ENCODE measurements at places on chromosomes 6 and 20. TPM values are rescaled to one million over a fixed set of nuclear protein-coding genes. Genes with fewer than 3 reads are reported as not detected.
A peak's percentile ranks its signal among the peaks of the same experiment; 100 is the strongest.

GRCh38 chr6:89353702-89354392 lies 1.3 kb upstream of the UBE2J1 start:
- no peak overlapping the region for H3K27ac ChIP-seq
- H3K4me3 ChIP-seq = peak overlapping the region; percentile 77
- no peaks in the 10 kb centered on the region for H3K4me1 ChIP-seq
- no peaks in the 10 kb centered on the region for H3K27me3 ChIP-seq
- H3K36me3 ChIP-seq = peaks cover 4% of the 10 kb centered on the region

DNA sequence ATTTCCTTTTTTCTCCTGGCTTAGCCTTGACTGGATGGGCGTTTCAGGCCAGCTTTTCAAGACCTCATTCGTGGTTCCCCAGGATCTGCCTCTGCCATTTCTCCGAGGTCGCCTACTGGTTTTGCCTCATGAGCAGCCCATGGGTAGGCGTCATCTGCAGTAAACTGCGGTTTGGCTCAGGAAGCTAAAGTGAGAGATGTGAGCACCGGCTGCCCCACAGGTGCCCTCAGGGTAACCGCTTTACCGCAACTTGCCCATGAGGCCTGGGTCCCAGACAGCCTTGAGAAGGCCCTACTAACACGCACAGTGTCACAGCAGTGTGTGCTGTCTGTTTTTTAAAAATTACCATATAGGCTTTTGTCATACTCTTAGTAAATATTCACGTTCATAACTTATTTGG lies 53.4 kb upstream of the TBXT start:
- H3K4me1 ChIP-seq = no peaks in the 10 kb centered on the region
- H3K27ac ChIP-seq = no peak overlapping the region
- H3K36me3 ChIP-seq = no peaks in the 10 kb centered on the region
- no peak for DNase-seq
- no peak overlapping the region for H3K4me3 ChIP-seq

DNA sequence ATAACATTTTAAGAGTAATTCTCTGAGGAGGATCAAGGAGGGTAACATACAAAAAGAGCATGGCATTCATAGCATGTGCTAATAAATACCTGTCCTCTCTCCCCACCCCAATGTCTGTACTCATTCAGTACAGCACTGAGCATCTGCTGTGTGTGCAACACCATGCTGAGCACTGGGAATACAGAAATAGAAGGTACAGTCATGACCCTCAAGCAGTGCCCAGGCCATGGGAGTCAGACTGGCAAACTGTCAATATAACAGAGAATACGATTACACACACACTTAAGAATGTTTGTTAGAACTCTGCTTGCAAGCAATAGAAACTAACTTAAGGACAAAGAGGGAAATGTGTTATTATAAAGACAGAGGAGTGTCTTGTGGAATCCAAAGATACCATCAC lies 24.7 kb upstream of the ZFAND3 start:
- no peak for DNase-seq
- H3K27me3 ChIP-seq = peaks cover 2% of the 10 kb centered on the region
- H3K4me1 ChIP-seq = no peaks in the 10 kb centered on the region
- no peak overlapping the region for H3K27ac ChIP-seq
- no peaks in the 10 kb centered on the region for H3K36me3 ChIP-seq

DNA sequence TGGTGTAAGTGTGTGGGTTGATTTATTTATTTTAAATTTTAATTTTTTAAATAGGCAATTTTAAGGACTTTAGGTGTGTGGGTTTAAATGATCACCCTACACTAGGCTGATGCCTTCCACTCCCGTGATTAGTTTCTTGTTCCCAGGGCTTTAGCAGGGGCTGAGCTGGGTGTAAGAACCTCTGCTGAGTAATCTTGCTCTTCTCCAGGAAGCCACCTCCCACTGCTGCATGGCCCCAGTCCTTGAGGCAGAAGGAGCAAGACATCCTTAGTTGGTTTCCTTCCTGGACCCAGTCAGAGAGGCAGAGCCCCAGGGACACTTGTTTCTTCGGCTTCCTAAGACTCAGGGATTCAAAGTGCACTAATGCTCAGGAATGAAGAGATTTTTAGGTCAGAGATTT lies 19.8 kb upstream of the CDC5L start:
- H3K36me3 ChIP-seq = no peaks in the 10 kb centered on the region
- no peak for DNase-seq
- no peaks in the 10 kb centered on the region for H3K27me3 ChIP-seq

DNA sequence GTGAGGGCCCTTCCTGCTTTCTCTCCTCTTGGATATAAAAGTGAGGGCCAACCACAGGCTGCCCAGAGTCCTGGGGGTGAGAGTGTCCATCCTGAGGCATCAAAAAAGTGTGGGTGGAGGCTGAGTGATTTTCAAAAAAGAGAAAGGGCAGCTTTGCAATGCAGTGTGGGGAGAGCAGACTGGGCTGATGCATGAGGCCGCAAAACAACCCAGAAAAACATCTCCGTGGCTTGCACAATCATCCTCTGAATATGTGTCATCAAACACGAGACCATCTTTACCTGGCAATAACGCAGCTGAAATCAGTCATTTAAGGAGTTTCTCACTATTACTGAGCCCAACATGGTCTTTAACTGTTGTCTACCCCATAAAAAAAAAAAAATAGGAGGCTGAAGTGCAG lies 191.2 kb upstream of the SOX4 start:
- no peak for DNase-seq
- no peaks in the 10 kb centered on the region for H3K36me3 ChIP-seq
- no peak overlapping the region for H3K27ac ChIP-seq
- no peak overlapping the region for H3K4me3 ChIP-seq

GRCh38 chr20:19932170-19932667 lies 84.9 kb upstream of the NAA20 start:
- H3K27ac ChIP-seq = no peak overlapping the region
- no peak overlapping the region for H3K4me3 ChIP-seq
- no peaks in the 10 kb centered on the region for H3K4me1 ChIP-seq
- no peaks in the 10 kb centered on the region for H3K27me3 ChIP-seq
- no peak for DNase-seq

DNA sequence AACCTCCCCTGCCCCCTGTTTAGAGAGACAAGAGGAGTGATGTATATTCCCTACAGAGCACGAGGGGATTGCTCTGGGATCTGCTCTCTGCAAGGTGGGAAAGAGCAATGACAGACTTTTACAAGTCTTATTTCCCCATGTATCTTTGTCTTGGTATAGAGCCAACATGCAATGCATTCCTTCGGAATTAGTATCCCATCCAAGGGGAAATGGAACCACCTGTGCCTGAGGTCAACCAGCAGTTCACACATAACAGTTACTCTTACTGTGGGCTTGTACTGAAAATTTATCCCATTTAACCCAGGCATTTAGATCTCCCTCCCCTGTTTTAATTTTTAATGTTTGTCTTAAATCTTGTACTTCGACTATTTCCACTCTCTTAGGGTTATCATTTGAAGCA lies 250.4 kb downstream of the C6orf118 start:
- no peaks in the 10 kb centered on the region for H3K4me1 ChIP-seq
- H3K27me3 ChIP-seq = no peaks in the 10 kb centered on the region
- no peak overlapping the region for H3K4me3 ChIP-seq
- H3K27ac ChIP-seq = no peak overlapping the region
- peaks cover 2% of the 10 kb centered on the region for H3K36me3 ChIP-seq

DNA sequence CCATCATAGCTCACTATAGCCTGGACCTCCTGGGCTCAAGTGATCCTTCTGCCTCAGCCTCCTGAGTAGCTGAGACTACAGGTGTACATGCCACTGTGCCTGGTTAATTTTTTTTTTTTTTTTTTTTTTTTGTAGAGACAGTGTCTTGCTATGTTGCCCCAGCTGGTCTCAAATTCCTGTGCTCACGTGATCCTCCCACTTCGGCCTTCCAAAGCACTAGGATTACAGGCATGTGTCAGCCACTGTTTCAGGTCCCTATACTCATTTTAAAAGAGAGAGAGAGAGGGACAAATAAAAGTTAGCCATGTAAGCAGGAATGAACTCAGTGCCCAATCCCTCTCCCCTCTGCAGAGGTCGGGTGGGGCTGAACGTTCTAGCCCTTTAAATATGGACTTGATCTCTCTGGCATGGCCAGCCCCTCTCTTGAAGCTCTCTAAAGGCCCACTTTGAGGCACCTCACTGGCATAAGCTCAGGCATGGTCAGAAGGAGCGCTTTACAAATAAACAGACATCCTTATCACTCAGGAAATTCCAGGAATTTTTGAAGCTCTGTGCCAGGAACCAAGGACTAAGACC lies 9.0 kb upstream of the SERPINB1 start:
- H3K4me3 ChIP-seq = no peak overlapping the region
- H3K27ac ChIP-seq = no peak overlapping the region
- no peaks in the 10 kb centered on the region for H3K36me3 ChIP-seq
- H3K4me1 ChIP-seq = peaks cover 27% of the 10 kb centered on the region
- DNase-seq = no peak
- H3K27me3 ChIP-seq = no peaks in the 10 kb centered on the region

- 0 out of 2 replicates have a peak, but pooled peaks cover 2% of the 10 kb centered on the region for H3K36me3 ChIP-seq
- H3K4me1 ChIP-seq = no peaks in the 10 kb centered on the region
- no peak overlapping the region for H3K27ac ChIP-seq
- H3K27me3 ChIP-seq = peaks cover 4% of the 10 kb centered on the region
- H3K4me3 ChIP-seq = peak overlapping the region; percentile 83
- no peak for DNase-seq
These were observed 8.5 kb upstream of the SLC12A5 start for GRCh38 chr20:46020555-46020954.

DNA sequence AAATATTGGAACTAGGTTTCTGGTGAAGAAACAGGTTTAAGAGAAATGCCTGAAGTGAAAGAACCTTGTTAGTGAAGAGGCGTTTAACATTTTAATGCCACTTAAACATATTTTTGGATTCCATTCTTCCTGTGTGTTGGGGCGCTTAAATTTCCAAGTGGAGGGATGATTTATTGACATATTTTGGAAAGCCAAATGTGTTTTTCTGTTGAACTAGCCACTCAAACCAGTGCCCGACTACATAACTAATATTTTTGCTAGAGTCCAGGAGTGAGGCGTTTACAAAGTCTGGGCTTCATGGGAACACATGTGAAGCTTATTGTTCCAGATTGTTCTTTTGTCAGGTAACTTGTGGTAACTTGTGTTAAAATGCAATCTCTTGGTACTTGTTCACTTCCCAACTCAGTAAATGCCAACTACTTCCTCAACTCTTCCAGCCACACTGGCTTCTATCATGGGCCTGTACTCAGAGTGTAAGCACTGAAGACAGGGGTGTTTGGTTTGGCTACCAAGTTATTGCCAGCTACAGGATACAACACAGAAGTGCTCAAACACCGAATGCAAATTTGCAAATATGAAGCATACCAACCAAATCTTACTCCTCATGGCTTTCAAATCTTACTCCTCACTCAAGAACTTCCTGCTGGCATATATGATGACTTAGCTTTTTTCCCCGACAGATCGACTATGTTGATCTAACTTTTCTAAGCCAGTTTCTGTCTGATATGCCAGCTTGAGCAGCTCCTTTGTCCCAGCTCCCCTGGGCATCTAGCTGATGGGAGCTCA lies 2.0 kb upstream of the ZNFX1 start:
- no peaks in the 10 kb centered on the region for H3K4me1 ChIP-seq
- peak overlapping the region; percentile 87 for H3K27ac ChIP-seq
- no peak for DNase-seq
- peaks cover 72% of the 10 kb centered on the region for H3K36me3 ChIP-seq
- H3K4me3 ChIP-seq = peak overlapping the region; percentile 99

GRCh38 chr6:75893776-75894152 lies 144.7 kb downstream of the MYO6 start:
- H3K4me1 ChIP-seq = no peaks in the 10 kb centered on the region
- H3K36me3 ChIP-seq = peaks cover 11% of the 10 kb centered on the region
- no peak for DNase-seq
- no peaks in the 10 kb centered on the region for H3K27me3 ChIP-seq
- no peak overlapping the region for H3K27ac ChIP-seq

DNA sequence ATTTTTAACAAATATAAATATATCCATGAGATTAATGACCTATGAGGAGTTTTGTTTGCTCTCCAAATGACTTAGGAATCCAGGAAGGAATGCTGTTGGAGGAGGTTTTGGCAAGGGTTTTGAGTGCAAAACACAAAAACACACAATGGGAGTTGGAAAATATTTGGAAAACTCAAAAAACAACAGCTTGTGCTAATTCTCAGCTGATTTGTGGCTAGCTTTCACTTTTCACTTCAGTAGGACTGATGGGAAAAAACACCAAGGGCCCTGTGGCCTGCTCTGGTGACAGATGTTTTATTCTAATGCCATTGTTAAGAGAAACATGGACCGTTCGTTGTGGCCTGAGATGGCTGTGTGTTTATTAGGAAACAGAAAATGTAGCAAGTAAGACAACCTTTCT lies 113.9 kb downstream of the ALDH8A1 start:
- H3K27me3 ChIP-seq = no peaks in the 10 kb centered on the region
- H3K36me3 ChIP-seq = no peaks in the 10 kb centered on the region
- no peak for DNase-seq
- H3K4me1 ChIP-seq = no peaks in the 10 kb centered on the region
- no peak overlapping the region for H3K27ac ChIP-seq
- no peak overlapping the region for H3K4me3 ChIP-seq

GRCh38 chr6:25359191-25359861 lies 80.2 kb downstream of the CARMIL1 start:
- no peak overlapping the region for H3K4me3 ChIP-seq
- H3K27ac ChIP-seq = no peak overlapping the region
- H3K4me1 ChIP-seq = peaks cover 6% of the 10 kb centered on the region
- no peaks in the 10 kb centered on the region for H3K36me3 ChIP-seq

- no peak for DNase-seq
- H3K27me3 ChIP-seq = no peaks in the 10 kb centered on the region
- no peak overlapping the region for H3K4me3 ChIP-seq
- H3K27ac ChIP-seq = no peak overlapping the region
- no peaks in the 10 kb centered on the region for H3K4me1 ChIP-seq
These were observed 168.5 kb upstream of the ATXN1 start for GRCh38 chr6:16929809-16930208.

GRCh38 chr6:154622618-154623336 lies 110.4 kb upstream of the SCAF8 start:
- no peaks in the 10 kb centered on the region for H3K4me1 ChIP-seq
- no peak overlapping the region for H3K27ac ChIP-seq
- no peaks in the 10 kb centered on the region for H3K27me3 ChIP-seq
- no peak for DNase-seq
- no peak overlapping the region for H3K4me3 ChIP-seq
- no peaks in the 10 kb centered on the region for H3K36me3 ChIP-seq

The SLC22A7 gene
- not detected for total RNA-seq

The SMPDL3A gene
- 0.68 TPM for total RNA-seq

The TINAG gene
- not detected for total RNA-seq

The IL17A gene
- total RNA-seq = not detected

The LHFPL5 gene
- total RNA-seq = not detected

The SAPCD1 gene
- total RNA-seq = 3.2 TPM

The CFB gene
- total RNA-seq = 0.31 TPM

The GABRR1 gene
- 0.26 TPM for total RNA-seq

The GINM1 gene
- total RNA-seq = 22.7 TPM

The ENTPD6 gene
- 57.4 TPM for total RNA-seq

The SASH1 gene
- 29.7 TPM for total RNA-seq

Measured in H9 (cell line).